ENCODE measurements at places on chromosomes 1 and 21.

DNA sequence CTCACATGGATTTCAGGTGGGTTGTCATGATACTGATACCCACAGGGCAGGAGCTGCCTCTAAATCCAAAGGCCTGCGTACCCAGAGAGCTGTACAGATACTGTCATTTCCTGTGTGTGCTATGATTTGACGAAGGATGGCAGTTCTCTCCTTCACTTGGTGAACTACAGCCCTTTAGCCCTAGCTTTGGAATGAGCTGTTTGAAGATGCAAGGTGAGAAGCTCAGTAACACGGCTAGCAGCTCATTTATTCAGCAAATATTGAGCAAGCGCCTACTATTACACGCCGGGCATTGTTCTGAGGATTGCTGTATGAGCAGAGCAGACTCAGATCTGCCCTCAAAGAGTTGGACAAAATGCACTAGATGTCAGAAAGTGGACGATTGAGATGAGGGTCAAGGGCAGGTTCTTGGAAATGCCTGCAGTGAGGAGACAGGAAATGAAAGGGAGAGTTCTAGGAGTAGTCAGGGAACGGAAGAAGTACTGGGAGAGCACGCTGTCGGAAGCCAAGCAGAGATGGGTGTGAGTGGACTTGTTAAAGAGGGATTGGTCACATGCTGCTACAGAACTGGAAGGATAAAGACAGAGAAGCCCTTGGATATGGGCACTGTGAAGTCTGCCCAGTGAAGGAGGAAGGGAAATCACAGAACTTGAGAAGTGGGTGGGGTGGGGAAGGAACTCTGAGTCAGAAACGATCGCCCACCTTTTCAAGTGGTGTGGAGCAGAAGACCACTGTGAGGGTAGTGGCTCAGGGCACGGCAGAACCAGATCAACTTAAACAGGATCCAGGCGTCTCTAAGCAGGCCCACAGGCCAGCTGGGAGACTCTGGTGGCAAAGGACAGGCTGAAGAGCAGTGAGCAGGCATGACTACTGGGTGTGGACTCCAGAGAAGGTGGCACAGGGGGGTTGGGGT lies 7.1 kb downstream of the PTGFRN start:
- DNase-seq = no peak

- DNase-seq = peak; percentile 34
Observed at GRCh38 chr1:66571789-66572188, 37.8 kb downstream of the SGIP1 start.

DNA sequence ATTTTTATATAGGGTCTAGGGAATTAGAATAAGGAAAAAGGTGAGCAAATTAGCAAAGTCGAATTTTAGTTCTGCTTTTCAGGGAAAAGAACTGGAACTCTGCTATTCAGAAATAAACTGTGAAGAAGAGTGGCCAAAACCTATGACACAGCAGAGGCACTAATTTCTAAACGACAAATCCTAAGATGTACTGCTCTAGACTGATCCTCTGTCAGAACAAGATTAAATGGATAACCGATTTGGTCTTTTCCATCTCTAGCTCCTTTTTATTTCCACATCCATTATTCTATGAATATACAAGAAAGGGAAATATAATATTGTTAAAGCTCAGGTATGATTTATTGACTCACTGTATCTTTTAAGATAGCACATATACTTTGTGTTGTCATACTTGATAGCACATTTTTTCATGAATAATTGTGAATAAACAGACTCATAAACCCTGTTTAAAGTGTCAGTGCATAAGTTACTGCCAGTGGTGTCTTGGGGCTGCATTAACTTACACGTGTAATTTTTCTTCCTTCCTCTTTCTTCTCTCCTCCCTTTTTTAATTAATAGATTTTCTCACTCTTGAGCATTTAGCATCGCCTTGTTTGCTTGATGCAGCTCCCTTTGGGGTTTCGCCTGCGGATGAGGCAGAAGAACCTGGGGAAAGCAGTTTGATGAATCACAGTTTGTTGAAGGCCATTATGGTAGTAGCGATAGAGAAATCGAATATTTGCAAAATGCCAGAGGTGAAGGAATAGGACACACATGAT lies 496.6 kb downstream of the ADGRL2 start:
- no peak for DNase-seq

- peak; percentile 74 for DNase-seq
Observed at GRCh38 chr21:38920631-38921398, 115.1 kb downstream of the ETS2 start.
